Hepatocyte (in vitro differentiated cells): ENCODE measurements at places on chromosomes 3 and 15. TPM values are rescaled to one million over a fixed set of nuclear protein-coding genes. Genes with fewer than 3 reads are reported as not detected.

DNA sequence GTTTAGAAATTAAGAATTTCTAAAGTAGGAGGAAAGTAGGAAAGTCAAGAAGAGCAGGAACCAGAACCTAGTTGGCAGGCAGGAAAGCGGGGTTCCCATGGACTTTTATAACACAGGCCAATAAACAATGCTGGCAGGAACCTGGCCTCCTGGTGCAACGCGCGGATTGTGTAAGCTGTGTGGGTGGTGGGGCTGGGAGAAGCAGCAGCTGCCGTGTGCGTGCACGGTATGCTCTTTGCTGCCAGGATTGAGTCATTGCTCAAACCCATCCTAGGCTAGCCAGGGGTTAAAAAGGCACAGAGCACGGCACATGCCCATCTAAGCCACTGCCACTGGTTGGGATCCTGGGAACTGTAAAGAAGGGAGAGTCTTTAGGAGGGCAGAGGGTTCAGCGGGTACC is 209.9 kb upstream of the RGMA start:
- no peak for DNase-seq

DNA sequence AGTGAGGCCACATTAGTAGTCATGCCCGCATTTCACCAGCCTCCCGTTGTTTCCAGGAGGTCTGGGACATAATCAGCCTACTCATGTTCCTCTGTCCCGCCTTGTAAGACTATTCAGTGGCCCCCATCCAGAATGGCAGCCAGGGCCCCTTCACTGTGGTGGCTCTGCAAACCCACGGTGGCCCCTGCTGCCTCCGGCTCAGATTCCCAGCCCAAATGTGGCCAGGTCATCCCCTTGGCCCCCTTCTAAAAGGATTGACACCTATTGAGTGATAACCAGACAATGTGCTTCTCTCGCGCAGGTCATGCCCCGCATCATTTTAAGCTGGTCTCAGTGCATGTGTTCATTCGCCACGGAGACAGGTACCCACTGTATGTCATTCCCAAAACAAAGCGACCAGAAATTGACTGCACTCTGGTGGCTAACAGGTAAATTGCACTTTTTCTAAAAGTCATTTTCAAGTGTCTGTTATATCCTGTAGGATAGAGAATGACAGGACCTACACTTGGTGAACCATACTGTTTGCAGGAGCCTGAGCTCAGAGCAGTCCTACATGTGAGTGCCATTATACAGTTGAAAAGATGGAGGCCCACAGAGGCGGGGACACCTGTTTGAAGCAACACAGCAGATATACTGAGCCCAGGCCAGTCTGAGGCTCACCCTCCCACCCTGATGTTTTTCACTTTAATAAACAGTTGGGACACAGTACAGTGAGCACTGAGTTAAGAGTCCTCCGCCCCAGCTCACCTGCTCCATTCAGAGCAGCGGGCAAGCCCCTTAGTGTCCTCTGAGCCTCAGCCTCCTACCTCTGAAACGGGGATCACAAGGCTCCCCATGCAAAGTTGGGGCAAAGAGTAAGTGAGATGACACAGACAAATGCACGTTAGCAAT is 47.7 kb downstream of the PXYLP1 start:
- DNase-seq: no peak

DNA sequence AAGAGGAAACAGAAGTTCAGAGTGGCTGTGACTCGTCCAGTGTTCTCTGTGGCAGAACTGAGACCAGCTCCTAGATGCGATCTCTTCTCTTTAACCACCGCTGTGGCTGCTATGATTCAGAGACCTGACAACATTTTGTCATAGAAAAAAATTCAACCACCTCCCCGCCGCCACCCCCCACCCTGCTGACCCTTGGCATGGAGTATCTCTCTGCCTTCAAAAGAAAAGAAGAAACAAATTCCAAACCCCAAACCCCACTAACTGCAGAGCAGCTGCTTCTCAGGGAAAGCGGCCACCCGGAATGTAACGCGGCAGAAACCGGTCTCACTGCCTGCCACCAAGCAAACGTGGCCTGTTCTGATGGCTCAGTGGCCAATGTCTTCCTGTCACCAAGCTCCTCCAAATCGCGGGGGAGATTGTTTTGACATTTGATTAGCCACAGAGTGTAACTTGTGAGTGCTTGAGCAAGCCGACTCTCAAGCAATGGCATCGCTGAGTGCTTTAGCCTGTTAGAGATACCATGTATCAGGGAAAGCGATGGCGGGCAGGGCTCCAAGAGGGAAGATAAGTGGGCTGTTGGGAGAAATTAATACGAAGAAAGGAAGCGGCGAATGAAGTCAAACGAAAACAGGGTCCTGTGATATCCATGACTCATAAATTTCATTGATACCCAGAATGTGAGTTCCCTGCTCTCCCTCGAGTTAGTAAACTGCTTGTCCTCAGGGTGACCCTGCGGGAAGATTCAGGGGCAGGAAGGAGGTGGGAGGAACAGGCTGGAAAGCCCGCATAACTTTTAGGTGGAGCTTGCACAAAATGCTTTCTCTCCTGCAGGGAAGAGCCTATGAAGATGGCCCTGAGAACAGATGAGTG is 44.8 kb upstream of the TLE3 start:
- no peak for DNase-seq

- DNase-seq: peak; percentile 53
Measured at GRCh38 chr3:141485641-141486495, 959 bp upstream of the RASA2 start.

Gene CHST14
- total RNA-seq: 15.2 and 16.6 TPM in 2 replicates
